ENCODE measurements at places on chromosomes 12 and 14.

- no peak for DNase-seq
These were observed 16.0 kb upstream of the SERPINA4 start for GRCh38 chr14:94545131-94545841.

DNA sequence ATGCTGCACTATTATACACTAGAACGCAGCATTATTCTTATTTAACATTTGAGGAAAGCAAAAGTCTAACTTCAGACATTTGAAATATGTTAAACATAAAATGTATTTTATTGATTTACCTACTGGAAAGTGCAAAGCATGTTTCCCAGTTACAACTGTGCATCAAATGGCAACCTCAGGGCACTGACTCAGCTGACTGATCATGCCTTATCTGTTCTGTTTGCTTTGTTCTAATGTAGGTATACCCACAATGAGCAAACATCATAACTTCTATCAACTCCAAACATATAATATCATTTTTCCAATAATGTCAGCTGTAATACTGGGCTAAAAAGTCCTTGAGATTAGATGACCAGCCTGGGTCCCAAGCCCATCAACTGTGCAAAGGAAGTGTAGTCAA, 431.0 kb downstream of the FOXG1 start:
- DNase-seq: no peak

- DNase-seq: no peak
These were observed 112.5 kb downstream of the RALGAPA1 start for GRCh38 chr14:35696575-35696974.

DNA sequence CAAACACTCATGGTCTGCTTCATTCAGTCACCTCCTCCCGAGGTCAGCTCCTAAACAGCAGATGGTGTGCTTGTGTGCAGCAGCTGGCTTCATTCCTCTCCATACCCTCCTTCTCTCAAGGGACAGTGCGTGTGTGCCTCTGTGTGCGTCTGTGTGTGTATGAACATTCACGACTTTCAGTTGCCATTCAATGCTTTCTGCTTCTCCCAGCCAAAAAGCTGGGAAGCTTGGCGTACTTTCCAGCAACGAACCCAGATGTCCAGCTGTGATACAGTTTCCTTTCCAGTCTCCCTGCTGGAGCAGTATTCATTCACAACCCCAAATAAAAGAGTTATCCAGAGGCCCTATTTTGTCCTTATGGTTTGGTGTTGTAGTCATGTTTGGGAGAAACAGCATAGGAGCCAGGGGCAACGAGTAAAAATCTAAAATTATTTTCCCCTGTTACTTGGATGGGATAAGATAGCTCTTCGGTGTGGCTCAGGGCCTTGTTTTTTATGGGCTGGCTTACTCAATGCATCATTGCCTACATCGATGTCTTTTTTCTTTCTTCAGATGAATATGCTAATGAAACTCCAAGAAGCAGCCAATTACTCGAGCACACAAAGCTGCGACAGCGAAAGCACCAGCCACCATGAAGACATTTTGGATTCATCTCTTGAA, 379.3 kb downstream of the NAV3 start:
- no peak for DNase-seq

GRCh38 chr14:21997300-21997699, 323.7 kb upstream of the OR4E1 start:
- DNase-seq: peak; percentile 37

DNA sequence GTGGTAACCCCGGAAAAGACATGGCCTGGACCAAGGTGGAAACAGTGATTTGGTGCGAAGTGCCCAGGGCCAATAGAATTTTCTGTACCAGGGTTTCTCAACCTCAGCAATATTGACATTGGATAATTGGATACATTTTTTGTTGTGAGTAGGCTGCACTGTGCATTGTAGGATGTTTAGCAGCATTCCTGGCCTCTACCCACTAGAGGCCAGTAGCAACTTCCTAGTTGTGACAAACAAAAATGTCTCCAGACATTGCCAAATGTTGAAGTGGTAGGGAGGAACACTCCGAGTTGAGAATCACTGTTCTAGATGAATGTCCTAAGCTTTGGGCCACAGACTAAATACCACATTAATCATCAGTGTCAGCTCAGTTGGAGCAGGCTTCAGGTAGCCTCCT, 6.2 kb upstream of the CGRRF1 start:
- DNase-seq: no peak

GRCh38 chr12:42053456-42053855, 91.2 kb downstream of the GXYLT1 start:
- no peak for DNase-seq

- DNase-seq: no peak
These were observed 15.5 kb upstream of the RAP1B start for GRCh38 chr12:68595241-68595640.

DNA sequence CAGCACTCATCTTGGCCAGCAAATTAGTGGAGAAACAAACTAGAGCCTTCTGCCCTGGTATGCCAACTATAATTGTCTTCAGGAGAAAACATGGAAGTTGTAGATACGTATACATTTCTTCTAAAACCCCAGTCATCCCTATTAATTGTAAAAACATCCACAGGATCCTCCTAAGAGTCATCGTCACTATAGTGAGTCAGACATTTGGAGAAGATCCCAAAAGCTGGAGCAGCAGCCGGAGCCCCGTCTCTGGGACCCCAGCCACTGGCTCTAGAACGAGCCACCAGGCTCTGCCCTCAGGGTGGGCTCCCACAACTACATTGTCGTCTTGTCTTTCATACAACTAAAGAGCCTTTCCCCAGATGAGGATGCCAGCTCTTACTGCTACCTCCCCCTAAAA, 15.5 kb downstream of the PRKAB1 start:
- DNase-seq: no peak

- no peak for DNase-seq
These were observed 26.3 kb downstream of the WNT5B start for GRCh38 chr12:1655225-1655788.

DNA sequence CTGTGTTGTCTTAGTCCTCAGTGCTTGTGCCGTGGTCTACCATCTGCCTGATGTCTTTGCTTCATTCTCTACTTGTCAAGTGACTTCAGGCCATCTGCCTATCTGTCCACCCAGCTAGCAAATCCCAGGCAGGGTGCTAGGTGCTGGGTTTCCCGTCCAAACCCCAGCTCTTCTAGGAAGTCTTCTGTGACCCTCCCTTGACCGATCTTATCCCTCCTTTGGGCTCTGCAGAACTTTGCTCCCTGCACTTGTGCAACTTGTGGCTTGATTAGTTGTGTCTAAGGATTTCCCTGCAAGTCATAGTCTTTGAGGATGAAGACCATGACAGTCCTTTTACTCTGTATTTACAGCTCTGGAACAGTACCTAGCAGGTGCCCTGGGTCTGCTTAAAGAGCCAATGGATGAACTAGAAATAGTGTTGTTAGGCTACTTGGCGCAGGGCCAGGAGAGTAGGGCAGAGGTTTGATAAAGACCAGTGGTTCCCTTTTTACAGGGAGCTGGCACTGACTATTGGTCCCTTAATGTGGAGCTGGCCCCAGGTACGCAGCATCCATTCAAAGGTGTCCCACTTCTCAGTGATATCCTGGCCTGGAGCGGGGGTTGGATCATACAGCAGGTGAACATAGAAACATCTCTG, 60.1 kb downstream of the ADCK1 start:
- no peak for DNase-seq

DNA sequence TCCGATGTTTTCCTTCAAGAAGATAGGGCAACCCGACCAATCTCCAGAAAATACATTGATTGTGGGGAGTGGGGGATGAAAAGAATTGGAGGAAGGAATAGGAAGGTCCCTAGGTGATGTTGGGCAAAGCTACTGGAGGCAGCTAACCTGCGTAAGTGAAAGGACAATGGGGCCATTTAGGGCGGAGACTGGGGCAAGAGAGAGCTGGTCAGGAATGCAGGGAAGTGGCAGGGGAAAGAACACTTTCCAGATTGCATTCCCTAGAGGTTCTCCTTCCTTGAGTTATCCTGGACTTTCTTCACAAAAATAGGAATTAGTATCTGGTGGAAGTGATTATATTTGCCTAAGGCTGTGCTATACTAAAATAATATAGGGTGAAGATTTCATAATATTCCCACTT, 151.8 kb upstream of the HMGA2 start:
- no peak for DNase-seq

- no peak for DNase-seq
These were observed 426.2 kb downstream of the ZFP36L1 start for GRCh38 chr14:68366656-68367055.

GRCh38 chr12:26282339-26282940, 87.1 kb downstream of the SSPN start:
- DNase-seq: no peak

DNA sequence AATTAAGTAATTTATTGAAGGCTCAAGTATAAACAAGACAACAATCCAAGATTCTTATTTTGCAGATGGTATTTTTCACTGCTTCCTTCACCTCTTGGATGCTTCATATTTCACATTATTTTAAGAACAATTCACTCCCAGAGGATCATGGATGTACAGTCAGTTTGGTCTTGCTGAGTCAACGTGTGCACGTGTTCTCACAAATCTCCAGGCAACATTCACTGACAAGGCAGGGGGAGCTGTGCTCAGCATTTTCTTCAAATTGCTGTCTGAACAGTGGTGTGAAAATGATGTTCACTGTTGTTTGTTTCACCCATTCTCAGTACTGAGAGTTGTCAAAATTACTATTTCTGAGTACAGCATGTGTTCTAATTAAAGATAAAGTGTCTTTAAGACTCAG, 118.3 kb upstream of the SLC38A4 start:
- DNase-seq: no peak

DNA sequence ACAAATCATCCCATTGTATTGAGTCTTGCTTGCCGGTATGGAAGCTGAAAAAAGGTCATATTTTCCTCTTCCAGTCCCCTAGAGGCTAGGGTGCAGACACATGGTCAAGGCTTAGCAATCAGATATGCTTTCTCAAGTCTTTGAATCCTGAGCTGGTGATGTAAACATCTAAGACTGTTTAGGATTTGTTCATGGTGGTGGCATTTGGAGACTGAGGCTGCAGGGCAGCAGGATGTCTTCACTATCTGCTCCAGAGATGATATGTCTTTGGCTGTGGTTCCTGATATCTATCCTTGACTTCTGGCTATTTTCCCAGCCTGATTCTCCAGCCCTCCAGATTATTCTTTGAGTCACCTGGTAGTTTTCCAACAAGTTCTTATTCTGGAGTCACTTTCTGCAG, 50.5 kb upstream of the DACT1 start:
- no peak for DNase-seq

- peak; percentile 85 for DNase-seq
These were observed at the start of gene CDKN1B for GRCh38 chr12:12716793-12717585. Gene CDKN1B, plus strand, starts transcription at chr12:12717368. Its CDS starts 472 bp downstream, at chr12:12717840.

- DNase-seq: no peak
These were observed 860.6 kb upstream of the MGAT4C start for GRCh38 chr12:87116780-87117179.

- DNase-seq: no peak
These were observed 329.7 kb upstream of the ATP2B1 start for GRCh38 chr12:90038289-90038688.

GRCh38 chr12:51334764-51335163, 10.8 kb upstream of the BIN2 start:
- DNase-seq: no peak

DNA sequence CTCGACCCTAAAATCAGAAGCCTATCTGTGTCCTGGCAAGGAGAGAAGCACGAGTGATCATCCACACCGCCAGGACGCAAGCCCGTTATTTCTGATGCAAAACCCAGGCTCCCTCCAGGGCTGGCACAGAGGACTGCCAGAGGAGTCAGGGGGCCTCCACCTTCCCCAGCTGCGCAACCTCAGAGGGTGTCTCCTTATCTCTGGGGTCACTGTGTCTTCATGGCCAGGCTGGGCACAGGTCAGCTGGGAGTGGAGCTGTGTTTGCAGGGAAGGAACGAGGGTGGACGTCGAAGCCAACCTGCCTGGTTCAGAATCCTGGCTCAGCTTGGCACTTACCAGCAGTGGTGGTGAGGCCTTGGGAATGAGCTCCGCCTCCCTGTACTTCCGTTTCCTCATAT, 12.0 kb upstream of the SERPINA3 start:
- DNase-seq: no peak

GRCh38 chr14:23307687-23308644, 1.3 kb downstream of the BCL2L2 start:
- DNase-seq: no peak

DNA sequence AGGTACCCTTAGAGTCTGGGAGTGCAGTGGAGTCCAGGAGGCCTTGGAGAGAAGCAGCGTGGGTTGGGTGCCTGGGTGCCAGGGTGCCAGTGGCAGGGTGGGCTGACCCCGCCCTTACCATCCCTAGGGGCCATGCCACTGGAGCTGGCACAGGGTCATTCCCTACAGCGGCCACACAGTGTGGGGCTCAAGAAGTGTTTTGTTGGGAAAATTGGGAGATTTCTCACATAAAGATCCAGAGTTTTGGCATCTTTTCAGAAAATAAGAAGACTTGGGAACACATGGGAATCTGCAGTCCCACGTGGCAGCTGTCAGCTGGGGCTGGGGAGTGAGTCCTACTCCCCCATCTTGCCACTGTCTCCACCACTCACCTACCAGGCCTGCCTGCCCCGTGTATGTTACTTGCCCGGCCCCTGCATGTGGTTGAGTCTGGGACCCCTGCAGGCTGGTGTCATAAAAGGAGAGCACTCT, 4.2 kb downstream of the VASH1 start:
- no peak for DNase-seq

- no peak for DNase-seq
These were observed 34.6 kb downstream of the MTHFD1 start for GRCh38 chr14:64422756-64423155.

DNA sequence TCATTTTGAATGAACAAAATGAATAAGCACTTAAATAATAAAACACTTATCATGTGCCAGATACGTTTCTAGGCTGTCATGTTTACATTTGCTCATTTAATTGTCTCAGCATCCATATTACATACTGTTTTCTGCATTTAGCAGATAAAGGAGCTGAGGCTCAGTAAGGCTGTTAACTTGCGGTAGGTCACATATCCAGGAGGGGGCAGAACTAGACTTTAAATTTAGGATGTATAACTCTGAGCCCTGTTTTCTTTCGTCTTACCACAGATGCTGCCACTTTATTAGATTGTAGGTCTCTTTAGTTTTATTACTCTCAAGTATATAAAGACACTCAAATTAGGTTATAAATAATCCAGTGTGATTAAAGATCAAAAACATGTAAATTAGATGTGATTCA, 17.7 kb downstream of the IRAK4 start:
- DNase-seq: no peak

- no peak for DNase-seq
These were observed 5.7 kb upstream of the IGFBP6 start for GRCh38 chr12:53091756-53092155.

DNA sequence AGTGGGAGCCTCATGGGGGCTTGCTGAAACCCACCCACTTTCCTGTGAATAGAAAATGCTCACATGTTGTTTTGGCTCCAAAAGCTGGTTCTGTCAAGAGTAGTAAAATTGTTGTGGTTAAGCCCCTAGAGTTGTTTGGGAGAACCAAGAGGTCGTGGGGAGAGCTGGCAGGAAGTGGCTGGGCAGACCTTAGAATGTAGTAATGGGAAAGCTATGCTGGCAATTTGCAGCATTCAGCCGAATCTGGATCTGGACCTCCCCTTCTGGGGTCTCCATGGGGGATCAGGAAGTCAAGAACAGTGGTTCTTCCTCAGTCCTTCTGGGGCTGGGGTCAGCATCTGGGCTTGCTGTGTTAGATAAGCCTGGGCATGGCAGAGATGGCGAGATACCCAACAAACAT, 150.6 kb upstream of the TBX3 start:
- no peak for DNase-seq

GRCh38 chr14:64515053-64515452, 10.5 kb downstream of the ZBTB1 start:
- DNase-seq: no peak

Measured in stimulated activated CD4-positive, alpha-beta T cell treated with anti-CD3 and anti-CD28 coated beads, Interleukin-4, amount 100 ng/mL, for 24 hours (primary cell).